ENCODE measurements at places on chromosomes 5 and 9. TPM values are rescaled to one million over a fixed set of nuclear protein-coding genes. Genes with fewer than 3 reads are reported as not detected.

DNA sequence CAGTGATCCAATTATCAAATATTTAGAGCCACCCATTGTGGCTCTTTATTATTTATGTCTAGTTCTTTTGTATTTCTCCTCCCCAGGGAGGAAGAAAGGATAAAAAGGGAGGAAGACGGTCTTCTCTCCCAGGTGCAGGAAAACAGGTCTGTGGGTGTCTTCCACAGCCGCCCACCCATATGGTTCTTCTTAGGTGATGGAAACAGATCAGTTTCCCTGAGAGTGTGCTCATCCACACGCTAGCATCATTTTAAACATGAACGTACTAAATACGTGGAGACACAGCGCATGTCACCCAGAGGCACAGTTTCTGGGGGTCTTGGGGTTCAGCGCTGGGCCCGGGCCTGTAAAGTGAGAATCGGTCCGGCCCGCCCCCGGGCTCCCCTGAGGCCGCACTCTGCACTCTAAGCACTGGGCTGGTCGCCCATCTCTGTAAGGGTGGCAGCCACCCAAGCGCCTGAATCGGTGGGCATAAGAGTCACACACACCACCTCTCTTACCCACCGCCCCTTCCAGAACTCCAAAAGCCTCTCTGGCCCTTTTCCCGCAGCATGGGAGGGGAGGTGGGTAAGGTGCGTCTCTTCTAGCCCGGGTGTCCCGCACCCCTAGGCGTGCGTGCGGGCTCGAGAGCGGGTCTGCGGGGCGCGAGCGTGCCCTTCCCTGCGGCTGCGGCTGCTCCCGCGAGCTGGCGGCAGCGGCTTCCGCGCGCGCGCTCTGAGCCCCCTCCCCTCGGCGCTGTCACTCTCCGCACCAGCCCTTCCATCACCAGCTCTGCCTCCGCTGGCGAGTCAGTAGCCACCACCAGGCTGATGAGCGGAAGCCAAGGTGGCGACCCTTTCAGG, 1.3 kb downstream of the PTCH1 start:
- no peak overlapping the region for H3K27ac ChIP-seq
- no peak for DNase-seq
- H3K4me1 ChIP-seq = no peaks in the 10 kb centered on the region
- H3K36me3 ChIP-seq = no peaks in the 10 kb centered on the region
- H3K4me3 ChIP-seq = peak overlapping the region; percentile 40
- no peaks in the 10 kb centered on the region for H3K27me3 ChIP-seq

PCDHGB5 gene
- not detected for polyA plus RNA-seq

GRCh38 chr5:96871027-96871399, 5.3 kb upstream of the ERAP2 start:
- no peaks in the 10 kb centered on the region for H3K36me3 ChIP-seq
- H3K27me3 ChIP-seq = no peaks in the 10 kb centered on the region
- H3K4me3 ChIP-seq = no peak overlapping the region
- H3K4me1 ChIP-seq = peaks cover 4% of the 10 kb centered on the region

GRCh38 chr5:160458806-160459800, 37.4 kb downstream of the PTTG1 start:
- H3K36me3 ChIP-seq = no peaks in the 10 kb centered on the region
- no peak overlapping the region for H3K27ac ChIP-seq
- no peak overlapping the region for H3K4me3 ChIP-seq
- H3K27me3 ChIP-seq = no peaks in the 10 kb centered on the region

DNA sequence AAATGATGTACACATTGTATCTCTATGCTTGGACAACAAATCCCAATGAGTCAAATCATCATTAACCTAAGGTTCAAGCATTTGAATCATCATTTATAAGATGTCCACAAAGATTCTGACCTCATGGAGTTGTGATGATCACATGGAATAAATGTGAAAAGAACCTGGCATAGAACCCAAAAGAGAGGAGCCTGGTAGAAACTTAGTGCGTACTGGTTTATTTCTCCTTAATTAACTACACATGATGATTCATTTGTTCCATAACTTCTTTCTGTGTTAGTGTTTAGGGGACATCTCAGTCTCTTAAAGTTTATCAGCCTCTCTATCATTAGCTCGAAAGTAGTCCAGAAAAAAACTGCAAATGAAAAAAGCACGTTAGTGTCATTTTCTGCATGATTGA, 411.6 kb downstream of the BRINP1 start:
- H3K27ac ChIP-seq = no peak overlapping the region
- DNase-seq = no peak
- H3K36me3 ChIP-seq = no peaks in the 10 kb centered on the region

NRG2 gene
- polyA plus RNA-seq = not detected
